NCI-H526 (cell line): ENCODE measurements at places on chromosomes 12 and 14.

DNA sequence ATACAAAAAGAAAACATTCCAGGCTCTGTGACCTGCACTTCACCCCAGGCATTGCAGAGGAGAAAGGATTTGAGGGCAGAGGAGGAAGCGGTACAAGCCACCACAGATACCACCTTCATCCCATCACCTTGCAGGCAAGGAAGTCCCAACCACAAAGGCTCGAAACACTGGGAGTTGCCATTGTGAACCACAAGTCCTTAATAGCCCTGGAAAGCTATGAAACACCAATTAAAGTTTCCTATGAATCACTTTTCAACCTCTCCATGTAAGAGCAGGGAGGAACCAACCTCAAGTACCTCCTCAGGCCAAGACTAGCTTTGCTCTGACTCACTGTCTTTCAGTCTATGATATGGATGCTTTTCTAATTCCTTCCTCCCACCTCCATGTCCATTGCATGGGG is 27.0 kb downstream of the MAP3K9 start:
- DNase-seq: no peak

DNA sequence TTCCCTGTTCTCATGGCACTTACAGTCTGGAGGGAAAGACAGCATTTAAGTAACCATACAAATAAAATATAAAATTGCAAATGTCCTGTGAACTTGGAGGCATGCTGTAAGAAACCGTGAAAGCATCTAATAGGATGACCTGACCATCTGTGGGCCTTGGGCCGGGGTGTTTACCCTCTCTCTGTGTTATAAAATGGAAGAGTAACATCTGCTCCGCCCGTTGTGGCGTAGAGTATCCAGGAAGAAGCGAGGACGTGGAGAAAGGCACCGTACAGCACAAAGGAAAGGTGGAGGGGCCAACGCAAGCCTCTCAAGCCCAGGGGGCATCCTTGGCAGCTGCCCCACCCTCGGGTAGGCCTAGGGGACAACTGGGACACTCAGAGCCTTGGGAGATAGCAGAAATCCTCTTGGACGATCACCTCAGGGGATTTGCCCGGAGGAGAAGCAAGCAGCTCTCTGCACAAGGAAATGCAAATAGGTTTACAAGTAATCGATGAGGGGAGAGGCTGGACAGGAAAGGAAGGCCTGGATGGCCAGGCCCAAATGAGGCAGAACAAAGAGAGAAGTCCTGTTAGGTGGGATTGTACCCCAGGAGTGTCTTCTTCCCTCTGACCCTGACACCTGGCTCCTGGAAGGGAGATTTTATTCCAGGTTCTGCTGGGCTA is 26.2 kb downstream of the VSX2 start:
- no peak for DNase-seq

GRCh38 chr14:73997944-73998447 is 21.1 kb downstream of the ENTPD5 start:
- no peak for DNase-seq

GRCh38 chr12:51262758-51263177 is 7.4 kb downstream of the SMAGP start:
- no peak for DNase-seq

- peak; percentile 3 for DNase-seq
Observed at GRCh38 chr14:36241183-36241582, 64.7 kb upstream of the PTCSC3 start.

- DNase-seq: peak; percentile 67
Observed at GRCh38 chr14:28751467-28752058, 15.0 kb upstream of the FOXG1 start.

DNA sequence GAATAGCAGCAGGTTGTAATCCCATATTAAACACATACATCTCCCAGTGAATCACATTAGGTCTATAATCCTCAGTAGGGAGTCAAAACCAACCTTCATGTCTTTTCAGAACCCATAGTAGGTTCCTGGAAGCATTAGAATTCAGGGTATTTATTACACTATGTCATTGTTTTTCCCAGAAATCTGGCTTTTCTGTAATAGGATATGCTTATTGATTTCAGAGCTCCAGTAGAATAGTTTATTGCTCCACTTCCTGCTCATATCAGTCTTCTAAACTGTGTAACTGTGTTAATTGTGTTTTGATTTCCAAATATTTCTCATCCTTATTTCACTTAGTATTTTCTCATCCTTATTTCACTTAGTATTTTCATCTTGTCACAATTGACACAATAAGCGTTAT is 268.0 kb downstream of the CCDC59 start:
- no peak for DNase-seq

DNA sequence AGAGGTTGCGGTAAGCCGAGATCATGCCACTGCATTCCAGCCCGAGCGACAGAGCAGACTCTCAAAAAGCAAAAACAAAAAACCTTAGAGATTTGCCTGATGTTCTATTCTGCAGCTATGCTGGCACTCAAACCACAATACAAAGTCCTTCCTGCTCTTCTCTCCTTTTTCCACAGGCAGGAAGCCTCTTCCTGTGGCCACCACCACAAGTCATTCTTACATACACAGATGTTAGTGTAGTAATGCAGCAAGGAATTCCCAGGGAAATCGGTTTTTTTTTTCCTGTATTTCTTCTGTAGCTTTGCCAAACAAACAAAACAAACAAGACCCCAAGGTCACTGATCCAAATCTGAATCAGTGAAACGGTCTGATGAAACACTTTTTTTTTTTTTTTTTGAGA is 104.3 kb downstream of the FIGNL2 start:
- no peak for DNase-seq

DNA sequence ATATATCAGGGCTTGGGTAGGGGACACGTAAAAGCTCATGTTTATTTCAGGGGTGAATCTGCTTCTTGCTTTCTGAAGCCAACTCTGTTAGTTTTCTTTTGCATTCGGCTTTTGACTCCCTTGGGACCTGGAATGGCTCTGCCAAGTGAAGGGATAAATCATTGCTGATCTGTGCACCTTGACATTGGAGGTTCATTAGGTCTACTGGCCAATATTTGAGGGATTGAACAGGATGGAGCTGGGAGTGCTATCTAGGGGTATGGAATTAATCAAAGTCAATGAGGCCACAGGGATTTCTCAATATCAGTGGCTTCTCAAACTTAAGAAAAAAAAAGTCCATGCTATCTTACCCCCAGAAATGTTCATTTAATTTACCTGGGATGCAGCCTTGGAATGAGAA is 203.5 kb upstream of the RMST start:
- no peak for DNase-seq

DNA sequence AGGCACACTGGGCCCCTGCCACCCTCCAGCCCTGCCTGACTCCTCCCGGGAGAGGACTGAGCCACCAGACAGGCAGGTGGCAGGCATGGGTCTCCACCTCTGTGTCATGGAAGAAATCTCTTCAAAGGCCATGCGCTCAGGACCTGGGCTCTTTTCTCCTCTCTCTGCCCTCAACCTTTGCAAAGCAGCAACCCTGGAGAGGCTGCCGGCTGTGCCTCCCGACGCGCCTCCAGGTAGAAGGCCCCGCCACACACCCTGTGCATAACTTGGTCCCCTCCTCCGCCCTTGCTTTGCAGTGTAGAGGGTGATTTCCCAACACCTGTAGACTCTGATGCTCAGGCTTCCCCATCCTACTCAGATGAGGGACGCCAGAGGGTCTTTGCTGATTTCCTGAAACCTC is 28.2 kb upstream of the TMEM179 start:
- no peak for DNase-seq

GRCh38 chr14:95220663-95221231 is 63.4 kb upstream of the DICER1 start:
- no peak for DNase-seq

DNA sequence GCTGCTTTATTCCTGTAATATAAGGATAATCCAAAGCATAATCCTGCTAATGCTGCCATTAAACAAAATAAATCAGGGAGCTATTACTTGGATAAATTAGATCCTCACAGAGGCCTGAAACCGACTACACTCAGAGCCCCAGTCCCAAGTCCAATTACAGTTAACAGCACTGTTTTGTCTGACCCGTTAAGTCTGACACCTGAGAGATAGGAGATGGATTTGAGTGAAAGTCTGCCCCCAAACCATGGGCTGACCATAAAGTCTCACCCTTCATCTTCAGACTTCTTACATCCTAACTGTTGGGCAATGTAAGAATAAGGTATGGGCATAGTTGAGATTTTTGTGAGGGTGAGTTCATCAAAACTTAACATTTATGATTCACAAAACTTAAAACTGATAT is 181.7 kb downstream of the PLCZ1 start:
- no peak for DNase-seq

GRCh38 chr12:24478254-24478653 is 470.6 kb downstream of the BCAT1 start:
- no peak for DNase-seq

DNA sequence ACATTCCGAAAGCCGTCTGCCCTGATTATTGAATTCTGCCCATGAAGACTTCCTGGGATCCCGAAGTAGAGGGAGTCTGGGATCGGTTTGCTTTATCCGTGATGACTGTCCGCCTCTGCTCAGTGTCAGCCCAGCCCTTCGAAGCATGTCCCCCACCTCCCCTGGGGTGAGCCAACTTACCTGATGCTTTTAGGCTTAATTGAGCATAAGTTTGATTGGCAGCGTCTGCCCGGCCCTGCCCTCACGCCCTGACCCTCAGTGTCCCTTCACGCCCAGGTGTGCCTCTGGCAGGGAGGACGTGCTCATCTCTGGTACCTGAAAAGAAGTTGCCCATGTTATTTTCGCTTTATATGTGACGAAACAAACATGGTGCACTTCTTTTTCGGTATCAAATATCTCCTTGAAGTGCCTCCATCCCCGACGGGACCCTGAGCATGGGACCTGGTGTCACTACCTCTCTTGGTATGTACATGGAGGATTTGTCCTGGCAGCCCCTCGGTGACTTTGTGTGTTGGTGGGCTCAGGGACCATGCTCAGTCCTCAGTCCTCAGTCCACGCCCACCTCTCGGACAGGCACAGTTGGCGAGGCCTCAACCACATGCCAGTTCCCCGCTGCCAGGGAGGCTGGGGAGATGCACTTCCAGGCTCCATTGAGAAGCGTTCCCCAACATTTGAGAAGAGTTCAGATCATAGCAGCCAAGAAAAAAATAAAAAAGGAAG is 130.1 kb upstream of the RTL1 start:
- no peak for DNase-seq
